ENCODE measurements at places on chromosomes 1 and 21.

DNA sequence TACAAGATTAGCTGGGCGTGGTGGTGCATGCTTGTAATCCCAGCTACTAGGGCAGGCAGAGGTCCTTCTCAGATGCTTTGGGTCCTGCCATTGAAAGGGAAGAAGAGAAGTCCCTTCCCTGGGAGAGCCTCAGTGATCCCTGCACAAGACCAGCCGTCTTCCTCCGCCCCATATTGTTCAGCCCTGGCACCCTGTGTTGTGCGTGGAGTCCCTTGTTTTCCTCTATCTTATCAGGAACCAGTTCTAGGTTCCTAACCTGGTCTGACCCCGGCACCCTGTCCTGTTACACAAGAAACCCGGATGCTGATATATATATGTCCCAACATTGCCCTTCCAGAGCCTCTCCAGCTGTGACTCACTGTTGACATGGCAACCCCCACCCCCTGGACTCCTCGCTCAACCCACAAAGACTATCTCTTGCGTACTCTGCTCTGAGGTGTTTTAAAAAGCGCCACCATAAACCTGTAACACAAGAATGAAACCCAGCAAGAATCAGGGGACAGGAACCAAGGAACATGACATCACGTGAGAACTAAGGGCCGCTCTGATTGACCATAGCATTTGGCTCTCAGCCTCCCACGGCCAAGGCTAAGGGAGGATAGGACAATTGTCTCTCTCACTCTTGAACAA lies 4.8 kb downstream of the MX2 start:
- H3K4me3 ChIP-seq = no peak overlapping the region
- peaks cover 79% of the 10 kb centered on the region for H3K4me1 ChIP-seq
- H3K27ac ChIP-seq = peak overlapping the region; percentile 27
- H3K27me3 ChIP-seq = no peaks in the 10 kb centered on the region

GRCh38 chr1:168210312-168210711 lies 15.5 kb upstream of the SFT2D2 start:
- H3K27me3 ChIP-seq = no peaks in the 10 kb centered on the region
- H3K27ac ChIP-seq = no peak overlapping the region
- H3K4me3 ChIP-seq = no peak overlapping the region
- no peaks in the 10 kb centered on the region for H3K4me1 ChIP-seq

DNA sequence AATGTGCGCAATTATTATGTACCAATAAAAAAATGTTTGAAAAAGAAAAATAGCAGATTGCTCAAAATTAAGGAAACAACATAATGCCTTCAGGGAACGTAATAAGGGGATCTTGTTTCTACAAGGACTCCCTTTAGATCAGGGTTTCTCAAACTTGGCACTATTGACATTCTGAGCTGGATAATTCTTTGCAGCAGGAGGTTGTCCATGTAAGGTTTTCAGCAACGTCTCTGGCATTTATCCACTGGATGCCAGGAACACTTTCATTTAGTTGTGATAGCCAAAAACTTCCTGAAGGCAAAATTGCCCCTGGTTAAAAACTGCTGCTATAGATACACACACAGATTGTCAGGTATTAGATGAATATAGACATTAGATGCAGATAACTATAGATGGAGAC lies 666.7 kb upstream of the ADAMTS5 start:
- no peak overlapping the region for H3K4me3 ChIP-seq
- no peak overlapping the region for H3K27ac ChIP-seq
- H3K27me3 ChIP-seq = no peaks in the 10 kb centered on the region
- DNase-seq = no peak
- no peaks in the 10 kb centered on the region for H3K36me3 ChIP-seq
- no peaks in the 10 kb centered on the region for H3K4me1 ChIP-seq

DNA sequence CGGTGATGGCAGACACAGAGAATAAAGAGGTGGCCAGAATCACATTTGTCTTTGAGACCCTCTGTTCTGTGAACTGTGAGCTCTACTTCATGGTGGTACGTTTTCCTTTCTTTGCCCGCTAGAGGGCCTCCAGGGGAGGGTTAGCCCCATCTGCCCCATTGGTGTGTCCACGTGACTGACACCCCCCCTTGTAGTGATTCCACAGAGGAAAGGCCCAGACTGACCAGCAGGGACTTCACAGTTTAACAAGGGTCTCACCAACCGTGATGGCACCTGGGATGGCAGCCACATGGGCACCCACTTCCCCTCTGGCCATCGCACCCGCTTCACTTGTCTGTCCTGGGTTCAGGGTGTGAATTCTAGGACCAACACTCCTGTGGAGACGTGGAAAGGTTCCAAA lies 22.3 kb upstream of the SARS1 start:
- peaks cover 7% of the 10 kb centered on the region for H3K4me1 ChIP-seq
- H3K36me3 ChIP-seq = no peaks in the 10 kb centered on the region
- no peak for DNase-seq
- H3K27me3 ChIP-seq = peaks cover 8% of the 10 kb centered on the region
- no peak overlapping the region for H3K4me3 ChIP-seq

DNA sequence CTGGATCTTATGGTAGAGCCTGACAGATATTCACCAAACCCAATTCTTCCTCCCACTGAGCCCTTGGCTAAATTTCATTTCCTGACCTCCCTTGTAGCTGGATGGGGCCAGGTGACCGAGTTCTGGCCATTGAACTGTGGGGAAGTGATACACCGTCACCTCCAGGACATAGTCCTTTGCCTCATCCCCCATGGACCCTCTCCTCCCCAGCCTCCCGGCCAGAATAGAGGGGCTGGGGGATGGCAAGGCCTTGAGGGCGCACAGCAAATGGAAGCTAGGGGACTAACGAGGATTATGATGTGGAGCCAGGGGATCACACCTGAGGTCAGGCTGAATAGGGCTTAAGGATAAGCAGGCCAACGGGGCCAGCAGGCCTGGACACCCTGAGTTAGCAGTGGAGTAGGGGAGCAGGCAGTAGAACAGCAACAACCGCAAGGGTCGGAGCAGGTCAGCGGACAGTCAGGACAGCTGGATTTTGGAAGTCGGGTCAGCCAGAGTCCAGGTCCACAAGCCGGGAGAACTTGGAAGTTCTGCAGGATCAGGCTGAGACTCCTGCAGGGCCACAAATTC lies 15.0 kb downstream of the BATF3 start:
- H3K36me3 ChIP-seq = peaks cover 34% of the 10 kb centered on the region
- no peak overlapping the region for H3K4me3 ChIP-seq
- H3K27me3 ChIP-seq = no peaks in the 10 kb centered on the region
- DNase-seq = no peak

- peaks cover 14% of the 10 kb centered on the region for H3K4me1 ChIP-seq
- no peak overlapping the region for H3K4me3 ChIP-seq
- no peak overlapping the region for H3K27ac ChIP-seq
- DNase-seq = no peak
- H3K36me3 ChIP-seq = no peaks in the 10 kb centered on the region
Measured at GRCh38 chr1:151970626-151971025, 23.0 kb downstream of the S100A10 start.

DNA sequence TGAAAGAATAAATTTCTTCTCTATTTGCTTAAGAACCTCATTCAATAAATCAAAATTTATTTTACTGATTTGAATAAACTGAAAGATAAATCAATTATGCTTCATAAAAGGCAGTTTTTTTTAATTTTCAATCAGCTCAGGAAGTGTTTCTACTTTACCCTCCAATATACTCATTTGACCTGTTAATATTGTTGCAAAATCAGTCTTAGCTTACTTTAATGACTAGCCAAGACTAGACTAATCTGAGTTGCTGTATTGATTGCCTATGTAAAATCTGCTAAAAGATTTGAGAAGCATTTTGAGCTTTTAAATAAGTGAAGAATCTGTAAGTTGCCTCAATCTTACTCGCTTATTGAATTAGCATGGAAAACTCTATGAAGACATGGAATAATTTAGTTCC lies 179.1 kb upstream of the LYPLAL1 start:
- peaks cover 4% of the 10 kb centered on the region for H3K27me3 ChIP-seq
- no peak for DNase-seq
- H3K27ac ChIP-seq = no peak overlapping the region
- no peak overlapping the region for H3K4me3 ChIP-seq

DNA sequence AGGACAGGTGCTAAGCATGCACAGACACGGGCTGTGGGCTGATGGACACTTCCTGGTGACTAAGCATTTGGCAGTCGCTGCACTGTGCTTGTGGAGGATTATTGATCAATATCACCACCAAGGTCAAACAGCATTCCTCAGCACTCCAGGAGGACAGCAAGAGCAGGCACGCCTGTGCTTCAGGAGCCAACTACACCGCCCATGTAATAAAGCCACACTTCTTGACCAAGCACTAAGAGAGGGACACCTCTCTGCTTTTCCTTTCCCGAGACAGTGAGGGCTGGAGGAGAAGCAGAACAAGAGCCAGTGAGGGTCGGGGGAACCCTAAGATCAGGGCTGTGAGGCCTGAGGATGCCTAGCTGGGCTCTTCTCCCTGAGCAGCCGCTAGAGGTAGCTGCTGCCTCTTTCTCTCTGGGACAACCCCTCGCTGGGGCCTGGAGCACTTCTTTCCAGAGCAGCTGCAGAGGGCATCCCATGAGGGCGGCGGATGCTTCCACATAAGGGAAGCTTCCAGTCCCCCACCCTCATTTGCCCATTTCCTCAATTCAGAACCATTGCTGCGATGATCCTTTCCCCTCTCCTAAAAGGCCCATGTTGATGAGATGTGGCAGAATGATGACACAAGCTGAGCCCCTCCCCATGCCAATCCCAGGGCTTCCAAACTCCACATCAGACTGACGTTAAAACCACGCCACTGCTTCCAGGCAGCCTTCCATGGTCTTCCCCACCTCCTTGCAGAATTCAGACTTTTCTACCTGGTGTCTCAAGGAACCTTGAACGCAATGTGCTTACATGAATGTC lies 19.1 kb downstream of the RAB7B start:
- no peaks in the 10 kb centered on the region for H3K36me3 ChIP-seq
- peaks cover 11% of the 10 kb centered on the region for H3K4me1 ChIP-seq
- no peak overlapping the region for H3K4me3 ChIP-seq
- peaks cover 1% of the 10 kb centered on the region for H3K27me3 ChIP-seq
- peak; percentile 35 for DNase-seq

GRCh38 chr1:24888971-24889676 lies 41.0 kb downstream of the RUNX3 start:
- H3K27ac ChIP-seq = no peak overlapping the region
- H3K4me1 ChIP-seq = peaks cover 7% of the 10 kb centered on the region
- no peak overlapping the region for H3K4me3 ChIP-seq
- peaks cover 27% of the 10 kb centered on the region for H3K36me3 ChIP-seq
- H3K27me3 ChIP-seq = peaks cover 30% of the 10 kb centered on the region

DNA sequence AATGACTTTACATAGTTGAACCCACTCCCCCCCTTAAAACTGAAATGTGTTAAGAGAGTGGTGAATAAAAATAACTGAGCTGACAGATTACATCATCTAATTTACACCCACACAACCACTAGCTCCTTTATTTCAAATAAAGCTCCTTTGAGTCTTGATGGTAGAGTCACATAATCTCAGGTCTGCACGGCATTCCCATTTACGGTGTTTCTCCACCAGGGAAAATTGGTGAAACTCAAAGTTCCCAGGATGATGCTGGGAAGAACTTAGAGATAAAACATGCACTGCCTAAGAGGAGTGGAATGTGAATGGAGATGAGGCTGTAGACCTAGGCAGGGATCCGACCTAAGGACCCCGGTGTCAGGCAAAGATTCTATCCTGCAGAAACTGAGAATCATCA lies 727.8 kb upstream of the ADAMTS5 start:
- no peak overlapping the region for H3K27ac ChIP-seq
- H3K27me3 ChIP-seq = no peaks in the 10 kb centered on the region
- no peaks in the 10 kb centered on the region for H3K36me3 ChIP-seq
- H3K4me1 ChIP-seq = no peaks in the 10 kb centered on the region
- no peak overlapping the region for H3K4me3 ChIP-seq
- DNase-seq = no peak

GRCh38 chr1:59686574-59686973 lies 128.2 kb upstream of the HOOK1 start:
- H3K36me3 ChIP-seq = no peaks in the 10 kb centered on the region
- no peaks in the 10 kb centered on the region for H3K4me1 ChIP-seq
- DNase-seq = no peak
- H3K4me3 ChIP-seq = no peak overlapping the region

DNA sequence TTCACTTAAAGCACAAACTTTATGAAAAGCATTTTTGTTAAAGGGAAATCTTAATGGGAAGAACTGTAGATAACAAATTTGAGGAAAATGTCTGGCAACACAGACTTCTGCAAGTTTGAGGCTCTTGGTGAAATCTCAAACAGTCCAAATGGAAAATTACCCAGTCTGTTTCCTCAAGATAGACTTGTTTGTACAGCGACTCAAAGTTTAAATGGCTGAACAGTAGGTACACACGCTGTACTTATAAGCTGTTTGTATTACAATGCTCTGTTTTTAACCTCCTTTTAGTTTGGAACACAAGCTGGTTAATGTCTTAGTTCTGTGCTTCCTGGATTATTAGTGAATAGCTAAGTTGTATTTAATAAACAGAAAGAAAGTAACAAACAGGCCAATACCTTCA lies 217.1 kb downstream of the NFIA start:
- no peak overlapping the region for H3K27ac ChIP-seq
- H3K4me3 ChIP-seq = no peak overlapping the region
- peaks cover 11% of the 10 kb centered on the region for H3K27me3 ChIP-seq
- no peaks in the 10 kb centered on the region for H3K36me3 ChIP-seq
- DNase-seq = no peak
- H3K4me1 ChIP-seq = peaks cover 13% of the 10 kb centered on the region

- H3K4me1 ChIP-seq = no peaks in the 10 kb centered on the region
- H3K4me3 ChIP-seq = no peak overlapping the region
- no peaks in the 10 kb centered on the region for H3K36me3 ChIP-seq
- no peak overlapping the region for H3K27ac ChIP-seq
Measured at GRCh38 chr21:26389971-26390641, 183.0 kb downstream of the CYYR1 start.

GRCh38 chr1:203082231-203082505 lies 3.6 kb downstream of the MYOG start:
- no peaks in the 10 kb centered on the region for H3K36me3 ChIP-seq
- no peak for DNase-seq
- no peak overlapping the region for H3K4me3 ChIP-seq

DNA sequence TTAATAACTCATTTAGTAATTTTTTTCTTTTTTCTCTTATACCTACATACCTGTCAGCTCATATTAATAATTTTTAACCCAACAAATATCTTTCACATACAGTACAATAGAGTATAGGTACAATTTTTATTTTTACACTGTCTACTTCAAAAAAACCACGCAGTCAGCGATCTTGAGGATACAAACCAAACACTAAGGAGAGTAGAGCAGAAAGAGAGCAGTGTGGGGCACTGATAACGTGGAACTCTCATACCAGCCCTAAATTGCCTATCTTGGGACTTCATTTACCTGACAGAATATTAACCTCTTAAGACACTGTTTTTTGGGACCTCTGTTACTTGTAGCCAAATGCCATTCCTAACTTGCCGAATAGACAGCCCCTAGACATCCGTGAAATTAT lies 5.5 kb downstream of the TRMT1L start:
- H3K27me3 ChIP-seq = no peaks in the 10 kb centered on the region
- H3K4me1 ChIP-seq = peaks cover 23% of the 10 kb centered on the region
- no peak overlapping the region for H3K4me3 ChIP-seq

GRCh38 chr1:43062527-43063095 lies 103.9 kb upstream of the SLC2A1 start:
- peaks cover 8% of the 10 kb centered on the region for H3K4me1 ChIP-seq
- H3K27ac ChIP-seq = no peak overlapping the region
- H3K36me3 ChIP-seq = no peaks in the 10 kb centered on the region
- no peak overlapping the region for H3K4me3 ChIP-seq

All from stimulated activated naive B cell treated with anti-CD40 and anti-IgM and Interleukin-4, amounts not matched to agents 10 μg/mL and 1 μg/mL and 100 μg/mL, for 72 hours (primary cell).